ENCODE measurements at places on chromosomes 11 and 22.

DNA sequence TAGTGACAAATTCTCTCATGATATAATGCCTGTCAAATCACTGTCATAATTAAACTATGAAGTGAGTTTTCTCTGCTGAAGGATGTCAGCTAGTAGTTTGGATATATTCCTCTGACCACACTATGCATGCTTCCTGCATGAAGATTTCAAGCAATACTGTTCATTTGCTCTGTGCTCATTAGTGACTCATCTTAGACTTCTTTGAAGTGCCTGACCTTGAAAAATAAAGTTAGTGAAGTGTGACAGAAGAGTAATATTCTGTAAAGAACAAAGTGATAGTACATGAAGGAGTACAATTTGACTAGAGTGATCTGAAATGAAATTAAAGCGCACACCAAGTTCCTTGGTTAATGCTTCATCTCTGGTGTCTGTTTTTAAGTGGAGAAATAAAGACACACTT, 629.5 kb upstream of the ANO3 start:
- no peak for DNase-seq

DNA sequence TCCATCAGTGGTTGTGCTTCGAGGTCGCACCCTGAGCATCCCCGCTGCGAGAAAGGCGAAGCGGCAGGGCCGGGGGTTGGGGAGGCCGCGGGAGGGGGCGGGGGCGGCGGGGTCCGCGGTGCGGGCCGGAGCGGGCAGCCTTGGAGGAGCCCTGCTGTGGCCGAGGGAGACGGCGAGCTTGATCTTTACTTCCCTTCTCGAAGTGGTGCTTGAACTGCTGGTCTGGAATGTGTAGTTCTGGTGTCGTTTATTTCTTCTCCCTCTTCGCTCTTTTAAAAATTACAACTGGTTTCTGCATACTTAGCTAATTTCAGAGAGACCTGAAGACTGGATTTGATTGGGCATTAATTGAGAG, 1.1 kb downstream of the APLP2 start:
- no peak for DNase-seq

- DNase-seq: no peak
These were observed 46.2 kb downstream of the WT1 start for GRCh38 chr11:32388871-32389770.

GRCh38 chr11:104366321-104366734, 202.4 kb upstream of the PDGFD start:
- DNase-seq: no peak

GRCh38 chr22:40498420-40499208, 128.2 kb downstream of the SGSM3 start:
- DNase-seq: no peak

DNA sequence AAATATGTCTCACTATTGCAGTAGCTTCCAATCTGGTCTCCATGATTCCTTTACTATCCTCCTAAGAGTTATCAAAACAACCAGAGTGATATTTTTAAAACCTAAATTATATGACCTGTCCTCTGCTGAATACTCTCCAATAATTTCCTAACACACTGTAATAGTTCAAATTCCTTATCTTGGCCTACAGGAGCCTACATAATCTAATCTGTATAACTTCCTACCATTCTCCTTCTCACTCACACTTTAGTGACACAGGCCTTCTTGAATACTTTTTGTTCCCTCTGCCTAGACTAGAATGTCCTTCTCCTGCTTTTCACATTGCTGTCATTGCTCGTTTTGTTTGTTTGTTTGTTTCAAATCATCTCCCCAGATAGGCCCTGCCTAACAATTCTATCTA, 9.4 kb downstream of the FHIP1B start:
- no peak for DNase-seq
